ENCODE measurements at places on chromosomes 13 and 19.

DNA sequence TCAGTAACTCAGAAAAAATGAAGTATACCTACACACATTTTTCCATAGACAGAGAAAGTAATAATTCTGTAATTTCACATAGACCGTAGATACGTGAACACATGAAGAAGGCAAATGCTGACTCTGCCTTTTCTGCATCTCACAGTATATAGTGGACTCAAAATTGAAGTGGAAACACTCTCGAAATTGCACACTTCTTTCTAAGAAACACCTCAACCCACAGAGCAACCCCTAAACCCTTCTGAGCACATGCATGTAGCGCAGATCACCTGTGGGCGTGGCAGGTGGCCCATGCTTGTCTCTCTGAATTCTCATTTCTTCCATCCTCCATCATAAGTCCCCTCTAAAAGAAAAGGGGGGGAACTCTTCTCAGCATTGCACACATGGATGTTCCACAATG lies 34.7 kb downstream of the COL4A1 start:
- DNase-seq: no peak

- no peak for DNase-seq
Observed at GRCh38 chr13:42279080-42279479, 7.1 kb downstream of the AKAP11 start.

- DNase-seq: no peak
Observed at GRCh38 chr19:33602576-33603204, 19.1 kb upstream of the CHST8 start.

GRCh38 chr19:14203177-14203576 lies 2.8 kb downstream of the ADGRL1 start:
- DNase-seq: no peak

DNA sequence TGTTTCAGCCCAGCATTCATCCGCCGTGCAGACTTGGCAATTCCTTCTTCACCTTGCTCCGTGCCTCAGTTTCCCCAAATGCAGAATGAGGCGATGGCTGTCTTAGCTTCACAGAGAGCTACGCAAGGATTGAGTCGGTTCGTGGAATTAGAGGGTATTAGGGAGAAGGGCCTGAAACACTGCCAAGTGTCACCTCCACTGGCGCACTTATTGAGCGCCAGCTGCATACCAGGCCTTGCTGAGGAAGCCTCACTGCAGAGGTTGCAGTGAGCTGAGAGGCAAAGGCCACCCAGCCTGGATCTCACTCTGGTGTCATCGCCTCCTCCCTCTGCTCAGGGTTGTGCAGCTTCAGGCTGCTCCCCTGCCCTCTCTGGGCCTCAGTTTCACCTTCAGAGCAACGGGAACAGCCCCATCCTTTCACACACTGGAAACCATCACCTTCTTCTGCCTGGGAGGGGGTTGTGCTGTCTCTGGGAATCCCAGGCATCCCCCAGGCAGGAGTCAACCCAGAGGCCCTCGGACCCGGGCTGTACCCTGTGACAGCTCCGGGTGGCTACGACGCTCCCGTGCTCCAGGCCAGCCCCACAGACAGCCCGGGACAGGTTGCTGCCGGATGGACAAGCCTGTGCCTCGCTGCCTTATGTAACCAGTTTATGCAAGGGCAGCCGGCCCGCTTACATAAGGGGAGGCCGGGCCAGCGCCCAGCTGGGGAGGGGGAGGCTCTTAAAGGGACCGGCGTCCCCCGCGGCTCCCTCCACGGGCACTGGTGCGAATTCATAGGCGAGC lies 31.9 kb downstream of the NFIC start:
- peak; percentile 87 for DNase-seq

GRCh38 chr13:89755729-89756492 lies 1591.6 kb upstream of the MIR17HG start:
- no peak for DNase-seq

GRCh38 chr19:7550987-7551761 lies 15.7 kb downstream of the PNPLA6 start:
- peak; percentile 78 for DNase-seq

GRCh38 chr13:99314640-99315176 lies 7.5 kb upstream of the GPR183 start:
- no peak for DNase-seq

DNA sequence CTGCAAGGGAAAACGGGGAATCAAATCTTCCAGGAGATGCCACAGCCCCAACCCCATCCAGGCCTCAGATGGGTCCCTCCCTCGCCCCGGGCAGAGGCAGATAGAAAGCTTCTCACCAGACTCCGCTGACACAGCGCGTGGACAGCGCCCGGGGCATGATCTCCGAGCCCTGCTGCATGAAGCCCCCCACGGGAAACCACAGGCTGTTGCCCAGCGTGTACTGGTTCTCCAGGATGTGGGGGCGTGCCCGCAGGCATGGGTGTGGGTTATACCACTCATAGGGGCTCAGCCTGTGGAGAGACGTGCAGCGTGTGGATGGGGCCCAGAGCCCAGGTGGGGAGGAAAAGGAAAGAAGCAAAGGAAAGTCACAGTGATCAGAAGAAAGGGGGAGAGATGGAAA lies 27.2 kb upstream of the ATP1A3 start:
- DNase-seq: no peak

- no peak for DNase-seq
Observed at GRCh38 chr19:56769650-56770049, 70.9 kb downstream of the PEG3 start.

DNA sequence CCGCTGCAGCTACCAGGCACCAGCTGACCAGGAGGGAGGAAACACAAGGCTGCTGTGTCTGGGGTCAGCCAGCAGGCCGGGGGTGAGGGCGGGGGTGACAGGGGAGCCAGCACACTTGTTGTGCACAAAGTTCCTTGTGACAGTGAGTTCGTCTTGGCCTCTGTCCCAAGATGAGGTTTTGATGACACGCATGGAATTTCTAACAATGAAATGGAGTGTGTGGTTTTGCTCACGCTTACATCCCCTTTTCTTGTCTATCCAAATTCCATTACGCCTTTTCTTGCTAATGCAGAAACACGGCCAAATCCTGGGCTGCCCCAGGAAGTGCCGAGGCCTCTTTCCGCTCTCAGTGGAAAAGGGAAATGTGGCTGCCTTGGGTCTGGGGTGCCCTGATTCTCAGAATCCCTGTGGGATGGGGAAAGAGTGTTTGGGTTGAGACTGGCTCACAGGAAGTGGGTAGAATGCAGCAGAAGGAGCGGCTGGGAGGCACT lies 73.8 kb downstream of the GADD45B start:
- DNase-seq: no peak

DNA sequence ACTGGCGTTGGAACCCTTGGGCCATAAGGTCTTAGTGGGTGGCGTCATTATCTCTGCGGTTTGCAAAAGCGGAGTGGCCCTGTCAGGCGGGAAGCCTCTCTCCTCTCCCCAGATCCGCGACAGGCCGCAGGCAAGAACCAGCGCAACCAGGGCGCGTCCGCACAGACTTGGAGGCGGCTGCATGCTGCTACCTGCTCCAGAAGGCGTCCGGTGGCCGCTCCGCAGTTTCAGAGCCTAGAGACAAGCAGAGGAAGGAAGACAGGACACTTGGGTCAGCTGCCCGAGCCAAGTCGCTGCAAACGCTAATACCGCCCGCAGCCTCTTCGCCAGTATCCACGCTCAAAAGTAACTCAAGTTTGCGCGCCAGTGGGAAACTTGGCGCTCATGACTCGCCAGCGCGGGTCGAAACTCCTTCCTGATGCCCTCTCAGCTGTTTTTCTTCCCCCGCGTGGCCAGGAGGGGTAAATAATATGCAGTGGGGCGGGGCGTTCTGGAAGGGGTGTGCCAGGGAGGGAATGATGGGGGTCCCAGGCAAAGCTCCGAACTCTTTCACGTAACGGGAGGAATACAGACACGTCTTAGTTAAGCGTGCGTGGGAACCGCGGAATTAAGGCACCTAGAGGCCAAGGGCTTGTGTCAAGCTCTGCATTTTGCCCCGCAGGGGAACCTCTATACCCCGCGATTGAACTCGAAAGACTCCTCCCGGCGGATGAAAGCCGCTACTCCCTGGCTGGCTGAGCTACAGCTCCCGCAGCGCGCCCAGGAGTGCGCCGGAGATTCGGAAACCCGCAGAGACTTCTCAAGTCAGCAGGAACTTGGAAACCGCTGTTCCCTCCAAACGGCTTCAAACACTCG lies at the start of gene EDNRB:
TSS of gene EDNRB (minus strand) at position 441 of the 855 bp plus-strand sequence. CDS start at position 183, 258 bp downstream.
- peak; percentile 32 for DNase-seq

DNA sequence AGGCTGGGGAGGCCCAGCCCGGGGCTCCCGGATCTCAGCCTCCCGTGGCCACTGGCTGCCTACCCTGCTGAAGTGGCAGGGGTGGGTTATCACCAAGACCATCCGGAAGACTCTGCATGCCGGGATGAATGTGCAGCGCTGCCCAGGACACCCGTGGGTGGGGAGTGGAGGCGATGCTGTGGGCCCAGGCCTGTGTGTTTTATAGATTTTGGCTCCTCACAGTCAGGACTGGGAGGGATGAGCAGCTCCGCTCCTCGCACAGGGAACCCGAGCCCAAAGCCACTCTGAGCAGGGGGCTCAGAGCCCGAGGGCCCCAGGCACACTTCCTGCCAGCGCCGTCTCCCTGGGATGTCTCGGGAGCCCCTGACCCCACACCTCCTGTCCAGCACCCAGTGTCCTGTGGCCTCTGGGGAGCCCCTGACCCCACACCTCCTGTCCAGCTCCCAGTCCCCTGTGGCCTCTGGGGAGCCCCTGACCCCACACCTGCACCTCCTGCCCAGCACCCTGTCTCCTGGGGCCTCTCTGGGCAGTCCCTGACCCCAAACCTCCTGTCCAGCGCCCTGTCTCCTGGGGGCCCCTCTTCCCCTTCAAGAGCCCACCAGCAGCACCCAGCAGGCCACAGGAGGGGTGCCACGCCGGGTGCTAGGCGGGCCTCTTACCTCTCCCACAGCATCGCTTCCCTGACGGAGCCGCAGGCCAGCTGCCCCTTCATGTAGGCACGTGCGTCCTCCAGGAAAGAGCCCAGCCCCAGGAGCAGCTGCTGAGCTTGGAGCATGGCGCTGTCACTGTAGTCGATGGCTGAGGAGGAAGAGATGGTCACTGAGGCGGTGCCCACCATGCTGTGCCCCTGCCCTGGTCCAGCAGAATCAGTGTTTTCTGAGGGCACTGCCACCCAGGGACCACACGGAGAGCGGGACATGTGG lies 31.4 kb downstream of the NAXD start:
- DNase-seq: no peak

- DNase-seq: peak; percentile 61
Observed at GRCh38 chr13:98507282-98507797, 69.6 kb downstream of the STK24 start.

DNA sequence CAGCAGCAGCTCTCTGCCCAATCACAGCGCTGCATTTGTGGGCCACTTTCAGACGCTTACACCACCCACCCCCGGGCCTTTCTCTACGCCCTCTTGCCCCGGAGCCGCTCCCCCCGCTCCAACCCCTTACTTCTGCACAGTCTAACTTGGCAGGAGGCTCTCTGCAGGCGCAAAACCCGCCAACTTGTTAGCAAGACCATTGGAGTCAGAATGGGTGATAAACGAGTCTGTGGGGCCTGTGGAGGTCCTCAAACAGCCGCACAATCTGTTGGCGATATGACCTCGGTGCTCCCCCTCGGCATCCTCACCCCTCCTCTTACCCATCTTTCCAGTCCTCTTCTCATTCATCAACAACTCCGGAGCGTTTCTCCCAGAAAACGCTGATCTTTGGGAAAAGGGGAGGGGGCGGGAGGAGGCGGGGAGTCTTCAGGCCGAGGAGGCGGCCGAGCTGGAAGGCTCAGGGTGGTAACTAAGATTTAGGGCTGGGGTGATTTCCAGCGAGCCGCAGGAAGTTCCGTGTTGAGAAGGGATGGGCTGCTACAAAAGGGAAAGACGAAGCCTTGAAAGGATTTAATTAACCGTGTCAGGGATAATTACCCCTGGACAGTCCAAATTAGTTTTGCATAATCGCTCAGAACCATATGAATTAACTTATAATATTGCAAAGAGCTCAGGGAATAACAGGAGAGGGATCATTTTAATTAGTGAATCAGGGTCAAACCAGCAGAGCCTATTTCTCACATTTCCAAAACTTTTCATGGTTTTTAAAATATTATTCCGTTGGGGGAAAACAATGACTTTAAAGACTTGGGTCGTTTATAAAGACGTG lies 4.1 kb downstream of the SOX21 start:
- no peak for DNase-seq

DNA sequence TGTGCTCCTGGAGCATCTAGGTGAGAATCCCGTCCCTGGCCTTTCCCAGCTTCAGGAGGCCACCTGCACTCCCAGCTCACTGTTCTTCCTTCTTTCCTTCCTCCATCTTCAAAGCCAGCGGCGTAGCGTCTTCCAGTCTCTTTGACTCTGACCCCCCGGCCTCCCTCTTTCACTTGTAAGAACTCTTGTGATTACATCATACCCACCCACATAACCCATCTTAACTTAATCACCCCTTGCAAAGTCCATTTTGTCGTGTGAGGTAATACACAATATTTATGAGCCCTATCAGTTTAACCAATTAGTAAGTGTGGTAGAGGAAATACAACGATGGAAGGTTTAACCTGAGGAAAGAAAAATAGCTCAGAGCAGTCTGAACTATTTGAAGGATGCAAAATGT lies 4.6 kb upstream of the CDC16 start:
- no peak for DNase-seq

GRCh38 chr13:35477386-35477946 lies 977 bp upstream of the MAB21L1 start:
- DNase-seq: no peak

- DNase-seq: no peak
Observed at GRCh38 chr13:75836441-75836840, 200.3 kb downstream of the LMO7 start.

GRCh38 chr19:30775956-30776355 lies 403.8 kb downstream of the ZNF536 start:
- DNase-seq: no peak

DNA sequence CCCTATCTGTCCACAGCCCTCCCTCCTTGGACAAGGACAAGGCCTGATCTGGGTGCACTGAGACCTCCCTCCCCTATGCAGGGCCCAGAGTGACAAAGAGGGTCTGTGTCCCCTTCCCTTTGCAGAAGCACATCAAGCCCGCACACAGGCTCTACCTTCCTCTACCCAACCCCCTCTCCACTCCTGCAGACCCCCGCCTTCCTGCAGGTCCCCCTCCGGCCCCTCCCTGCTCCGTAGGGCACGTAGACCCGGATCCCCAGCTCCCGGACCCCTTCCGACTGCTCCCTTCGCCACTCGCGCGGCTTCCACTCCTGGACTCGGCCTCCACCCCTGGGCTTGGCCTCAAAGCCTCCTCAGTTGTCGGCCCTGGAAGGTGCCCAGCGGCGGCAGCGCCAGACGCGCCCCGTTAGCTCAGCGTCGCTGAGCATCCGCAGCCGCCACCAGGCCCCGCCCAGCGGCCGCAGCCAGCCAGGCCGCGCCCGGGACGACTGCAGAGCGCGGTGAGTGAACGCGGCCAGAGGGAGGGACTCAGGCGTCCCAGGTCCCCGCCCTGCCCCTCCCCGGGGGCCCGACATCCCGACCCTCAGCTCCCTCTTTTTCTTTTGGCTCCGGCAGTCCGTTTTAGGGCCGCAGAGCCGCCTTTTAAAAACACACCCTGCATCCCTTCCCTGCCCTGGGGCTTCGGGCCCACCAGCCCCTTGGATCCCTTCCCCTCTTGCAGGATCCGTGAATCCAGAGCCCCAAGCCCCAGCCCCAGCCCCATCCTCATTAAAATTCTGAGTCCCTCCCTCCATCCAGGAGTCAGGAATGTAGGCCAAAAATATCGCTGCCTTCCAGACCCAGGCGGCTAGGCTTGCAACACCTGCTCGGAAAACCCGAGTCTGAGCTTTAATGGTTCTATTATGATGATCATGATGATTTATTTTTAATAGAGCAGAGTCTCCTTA lies 1.5 kb upstream of the MYADM start:
- peak; percentile 79 for DNase-seq
